ENCODE measurements at places on chromosomes 5 and 9.

GRCh38 chr9:3692606-3693005 is 166.8 kb upstream of the RFX3 start:
- no peak overlapping the region for H3K4me3 ChIP-seq
- H3K27me3 ChIP-seq = no peaks in the 10 kb centered on the region
- H3K27ac ChIP-seq = no peak overlapping the region
- no peaks in the 10 kb centered on the region for H3K4me1 ChIP-seq
- no peak for DNase-seq

DNA sequence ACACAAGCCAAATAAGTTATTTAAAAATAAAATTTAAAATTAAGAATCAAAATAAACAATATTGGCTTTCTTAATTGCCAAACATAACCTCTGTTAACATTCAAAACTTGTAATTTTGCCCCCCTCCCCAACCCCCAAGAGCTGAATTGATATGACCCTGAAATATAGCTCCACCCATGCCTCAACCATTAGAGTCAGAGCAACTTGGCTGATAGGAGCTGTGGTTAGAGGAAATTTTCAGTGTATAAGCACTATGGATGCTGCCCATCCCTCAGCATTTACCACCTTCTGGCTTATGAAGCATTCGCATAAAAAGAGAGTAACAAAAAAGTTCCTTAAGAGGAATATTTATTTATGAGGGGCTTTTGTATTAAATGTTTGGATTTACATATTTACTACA is 6.1 kb downstream of the POC5 start:
- H3K36me3 ChIP-seq = peaks cover 3% of the 10 kb centered on the region
- H3K4me1 ChIP-seq = no peaks in the 10 kb centered on the region
- H3K27ac ChIP-seq = no peak overlapping the region

- no peak overlapping the region for H3K4me3 ChIP-seq
- DNase-seq = peak; percentile 46
- no peaks in the 10 kb centered on the region for H3K27me3 ChIP-seq
- H3K27ac ChIP-seq = no peak overlapping the region
- H3K4me1 ChIP-seq = no peaks in the 10 kb centered on the region
These were observed 317.0 kb upstream of the IRX4 start for GRCh38 chr5:2199697-2200096.

DNA sequence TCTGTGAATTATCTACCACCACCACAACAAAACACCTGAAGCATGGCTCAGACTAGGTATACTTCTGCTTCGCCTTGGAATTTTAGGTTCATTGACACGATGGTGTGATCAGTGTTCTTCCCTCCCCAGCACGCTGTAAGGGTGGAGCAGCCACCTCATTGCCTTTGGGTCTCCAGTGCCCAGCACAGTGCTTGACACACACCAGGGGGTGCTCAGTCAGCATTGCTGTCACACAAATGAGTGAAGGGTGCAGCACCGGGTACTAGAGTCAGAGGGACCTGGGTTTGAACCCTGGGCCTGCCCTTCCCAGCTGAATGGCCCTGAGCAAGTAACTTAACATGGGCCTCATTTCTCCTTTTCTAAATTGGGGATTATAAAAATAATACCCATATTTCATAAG is 9.9 kb upstream of the ANGPTL2 start:
- no peaks in the 10 kb centered on the region for H3K27me3 ChIP-seq
- H3K36me3 ChIP-seq = no peaks in the 10 kb centered on the region
- H3K27ac ChIP-seq = peak overlapping the region; percentile 78
- DNase-seq = no peak
- H3K4me3 ChIP-seq = no peak overlapping the region

DNA sequence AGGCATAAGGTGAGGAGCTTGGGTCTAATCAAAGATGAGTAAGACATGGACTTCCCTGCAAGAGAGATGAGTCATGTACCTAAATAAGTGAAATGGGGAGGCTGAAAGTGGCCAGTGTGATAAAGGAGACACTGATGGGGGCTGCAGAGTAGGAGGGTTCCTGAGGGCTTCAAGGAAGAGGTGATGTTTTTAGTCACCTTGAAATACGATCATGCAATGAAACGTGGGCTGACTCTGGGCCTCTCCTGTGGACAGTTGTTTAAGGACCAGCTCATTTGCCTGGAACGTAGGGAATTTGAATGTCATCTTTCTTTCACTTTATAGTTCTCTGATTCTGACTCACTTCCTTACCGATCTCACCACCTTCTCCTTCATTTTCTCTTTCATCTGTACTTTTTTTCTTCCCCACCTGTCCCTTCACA is 49.6 kb upstream of the CPLX2 start:
- H3K36me3 ChIP-seq = no peaks in the 10 kb centered on the region
- no peaks in the 10 kb centered on the region for H3K27me3 ChIP-seq
- H3K27ac ChIP-seq = no peak overlapping the region
- no peak overlapping the region for H3K4me3 ChIP-seq

DNA sequence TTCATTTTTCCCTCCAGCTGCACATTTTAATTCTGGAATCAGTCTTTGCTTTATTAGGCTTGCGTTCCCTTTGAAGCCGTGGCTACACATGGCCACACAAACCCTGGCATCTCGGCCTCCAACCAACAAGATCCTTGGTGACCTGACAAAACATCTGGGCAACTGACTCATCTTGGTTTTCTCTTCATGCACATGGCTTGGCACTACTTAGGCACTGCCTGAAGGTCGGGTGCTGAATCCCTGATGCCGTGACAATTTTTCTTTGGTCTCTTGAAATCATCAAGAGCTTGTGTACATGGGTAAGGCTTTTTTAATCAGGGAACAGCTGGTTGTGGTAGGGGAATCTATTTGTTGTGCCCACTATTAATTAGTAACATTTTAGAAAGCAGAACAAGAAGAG is 16.0 kb upstream of the PAPPA start:
- no peak overlapping the region for H3K27ac ChIP-seq
- DNase-seq = no peak
- no peaks in the 10 kb centered on the region for H3K27me3 ChIP-seq
- no peaks in the 10 kb centered on the region for H3K36me3 ChIP-seq

DNA sequence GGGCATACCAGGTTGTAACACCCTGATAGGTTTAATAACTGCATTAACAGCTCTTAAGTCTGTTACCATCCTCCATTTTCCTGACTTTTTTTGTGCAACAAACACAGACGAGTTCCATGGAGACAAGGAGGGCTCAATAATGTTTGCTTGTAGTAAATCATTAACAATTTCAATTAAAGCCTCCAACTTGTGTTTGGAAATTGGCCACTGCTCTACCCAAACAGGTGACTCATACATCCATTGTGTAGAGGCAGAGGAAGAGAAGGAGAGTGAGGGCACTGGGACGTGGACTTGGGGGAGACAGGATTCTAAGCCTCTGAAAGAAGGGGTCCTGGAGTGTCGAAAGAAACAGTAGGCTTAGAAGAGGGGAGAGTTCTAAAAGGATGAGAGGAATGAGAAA is 213.6 kb upstream of the KCNN2 start:
- no peak overlapping the region for H3K4me3 ChIP-seq
- no peaks in the 10 kb centered on the region for H3K4me1 ChIP-seq

DNA sequence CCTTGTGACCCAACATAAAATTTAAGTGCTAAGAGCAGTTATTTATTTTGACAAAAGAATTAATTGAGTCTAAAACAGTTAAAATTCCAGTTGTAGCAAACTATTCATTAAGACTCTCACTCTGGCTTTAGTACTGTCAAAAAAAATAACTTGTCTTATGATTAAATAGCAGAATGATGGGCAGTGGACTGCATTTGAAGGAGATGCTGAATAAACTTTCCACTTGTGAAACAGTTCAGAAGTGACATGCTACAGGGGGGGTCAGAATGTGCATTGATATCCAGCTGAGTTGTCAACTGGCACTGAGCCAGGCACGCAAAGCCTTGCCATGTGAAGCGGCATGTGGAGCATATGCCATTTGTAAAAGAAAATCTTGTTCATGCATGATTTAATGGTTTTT is 76.0 kb downstream of the FCHO2 start:
- H3K4me3 ChIP-seq = no peak overlapping the region
- peaks cover 3% of the 10 kb centered on the region for H3K36me3 ChIP-seq
- H3K4me1 ChIP-seq = no peaks in the 10 kb centered on the region
- no peak overlapping the region for H3K27ac ChIP-seq
- no peaks in the 10 kb centered on the region for H3K27me3 ChIP-seq
- DNase-seq = no peak

DNA sequence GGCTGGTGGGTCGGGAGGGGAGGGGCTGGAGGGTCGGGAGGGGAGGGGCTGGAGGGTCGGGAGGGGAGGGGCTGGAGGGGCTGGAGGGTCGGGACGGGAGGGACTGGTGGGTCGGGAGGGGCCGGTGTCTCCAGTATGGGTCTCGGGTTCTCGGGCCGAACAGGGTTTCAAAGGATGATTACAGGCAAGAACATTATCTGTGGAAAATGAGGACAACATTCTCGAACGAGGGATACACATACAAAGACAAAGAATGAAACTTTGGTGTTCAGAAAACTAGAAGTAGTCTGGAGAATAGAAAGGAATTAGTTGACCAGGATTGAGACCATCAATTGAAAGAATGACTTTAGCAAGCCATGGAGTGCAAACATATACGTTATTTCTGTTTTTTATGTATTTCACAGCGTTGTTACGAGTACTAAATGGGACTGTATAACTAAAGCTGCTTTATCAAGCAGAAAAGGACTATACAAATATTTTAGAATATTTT is 360 bp upstream of the ZCCHC10 start:
- DNase-seq = no peak
- H3K27me3 ChIP-seq = no peaks in the 10 kb centered on the region
- peak overlapping the region; percentile 57 for H3K4me3 ChIP-seq
- H3K4me1 ChIP-seq = no peaks in the 10 kb centered on the region
- H3K36me3 ChIP-seq = no peaks in the 10 kb centered on the region

DNA sequence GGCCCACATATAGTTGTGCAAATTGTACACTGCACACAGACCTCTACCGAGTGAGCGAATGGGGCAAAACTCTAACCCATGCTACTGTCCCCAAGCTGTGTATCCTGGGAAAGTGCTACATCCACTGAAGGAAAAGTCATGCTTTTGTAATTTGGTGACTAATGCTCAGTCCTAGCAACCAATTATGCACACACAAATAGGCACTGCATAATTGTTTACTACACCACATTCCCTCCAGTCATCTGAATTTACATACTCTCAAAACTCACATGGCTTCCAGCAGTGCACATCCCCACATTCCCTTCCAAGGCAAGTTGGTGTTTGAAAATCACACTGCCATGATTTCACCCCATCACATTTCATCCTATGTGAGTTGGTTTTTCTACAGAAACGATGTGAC is 125.9 kb upstream of the OSMR start:
- no peaks in the 10 kb centered on the region for H3K36me3 ChIP-seq
- no peaks in the 10 kb centered on the region for H3K4me1 ChIP-seq
- H3K27me3 ChIP-seq = no peaks in the 10 kb centered on the region
- H3K27ac ChIP-seq = no peak overlapping the region
- no peak for DNase-seq

DNA sequence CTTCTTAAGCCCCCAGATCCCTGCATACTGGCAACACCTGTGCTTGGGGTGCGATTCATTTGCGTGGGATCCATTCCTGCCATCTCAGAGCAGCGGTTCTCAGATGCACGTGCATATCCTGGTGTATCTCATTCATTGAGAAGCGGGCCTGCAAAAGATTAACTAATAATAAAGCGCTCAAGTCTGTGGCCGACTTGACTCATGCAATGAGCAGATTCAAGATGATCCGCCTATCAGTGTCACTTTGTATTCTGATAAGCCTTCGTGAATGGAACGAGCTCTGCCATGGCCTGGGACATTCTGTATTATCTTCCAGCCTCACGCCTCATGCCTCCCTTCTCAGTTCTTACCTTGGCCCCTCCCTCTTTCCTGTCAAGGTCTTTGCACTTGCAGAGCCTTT is 22.3 kb downstream of the C1QTNF2 start:
- H3K27ac ChIP-seq = no peak overlapping the region
- H3K4me1 ChIP-seq = no peaks in the 10 kb centered on the region
- no peaks in the 10 kb centered on the region for H3K36me3 ChIP-seq
- DNase-seq = no peak
- H3K27me3 ChIP-seq = no peaks in the 10 kb centered on the region
- H3K4me3 ChIP-seq = no peak overlapping the region

- no peak overlapping the region for H3K4me3 ChIP-seq
- H3K27ac ChIP-seq = no peak overlapping the region
- H3K27me3 ChIP-seq = no peaks in the 10 kb centered on the region
- H3K36me3 ChIP-seq = no peaks in the 10 kb centered on the region
These were observed 438.3 kb downstream of the PRELID2 start for GRCh38 chr5:145396888-145397287.

Data from aorta (tissue), 5 donors.